ENCODE measurements at places on chromosomes 12 and 14.

GRCh38 chr14:96189281-96189711, 15.3 kb upstream of the BDKRB2 start:
- no peak for DNase-seq

- DNase-seq: no peak
Observed at GRCh38 chr12:104414581-104415341, 42.0 kb upstream of the CHST11 start.

DNA sequence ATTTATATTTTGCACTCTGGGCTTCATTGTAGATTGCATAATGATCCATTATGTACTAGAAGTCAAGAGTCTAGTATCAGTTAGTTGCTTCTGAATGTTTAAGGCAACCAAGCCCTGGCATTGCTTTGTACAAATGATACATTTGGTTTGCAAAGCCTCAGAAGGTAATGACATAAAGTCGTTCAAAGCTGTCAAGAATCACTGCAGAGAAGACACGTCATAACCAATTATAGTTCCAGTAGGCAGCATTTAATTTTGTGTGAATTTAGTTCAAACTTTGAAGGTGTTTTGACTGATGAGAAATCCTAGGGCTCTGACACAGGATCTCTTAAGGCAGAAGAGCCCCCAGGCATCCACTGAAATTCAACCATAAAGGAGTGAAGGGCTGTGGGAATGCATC, 163.0 kb upstream of the KRR1 start:
- no peak for DNase-seq

DNA sequence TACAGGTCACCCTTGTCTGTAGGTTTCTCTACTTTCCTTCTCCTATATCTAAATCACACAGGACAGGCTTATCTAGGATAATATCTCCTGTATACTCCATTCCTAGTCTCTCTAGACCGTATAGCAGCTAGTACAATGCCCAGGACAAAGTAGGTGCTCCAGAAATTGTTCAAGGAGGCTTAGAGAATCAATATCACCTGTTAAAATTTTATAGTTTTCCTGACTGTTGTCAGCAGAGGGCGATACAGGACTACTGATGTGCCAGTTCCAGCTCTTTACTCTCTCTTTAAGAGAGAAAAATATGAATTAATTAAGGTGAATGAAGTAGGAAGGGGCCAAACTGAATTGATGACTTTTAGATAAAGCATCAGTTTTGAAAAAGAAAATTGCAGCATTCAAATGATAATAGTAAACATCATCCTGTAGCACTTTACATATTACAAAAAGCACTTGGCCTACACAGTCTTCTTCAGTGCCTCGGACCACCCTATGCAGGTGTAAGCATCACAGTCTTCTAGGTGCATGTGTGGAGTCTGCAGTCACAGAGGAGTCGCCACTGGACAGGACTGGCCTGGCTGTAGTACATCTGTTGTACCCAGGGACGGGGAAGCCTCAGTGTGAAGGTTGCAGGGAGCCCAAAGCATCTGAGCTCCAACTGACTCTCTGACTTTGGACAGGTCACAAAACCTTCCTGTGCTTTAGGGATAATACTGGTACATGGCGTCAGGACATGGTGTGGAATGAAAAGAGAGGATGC, 61.9 kb upstream of the MAX start:
- no peak for DNase-seq

- no peak for DNase-seq
Observed at GRCh38 chr14:102138535-102138934, 1.2 kb upstream of the WDR20 start.

DNA sequence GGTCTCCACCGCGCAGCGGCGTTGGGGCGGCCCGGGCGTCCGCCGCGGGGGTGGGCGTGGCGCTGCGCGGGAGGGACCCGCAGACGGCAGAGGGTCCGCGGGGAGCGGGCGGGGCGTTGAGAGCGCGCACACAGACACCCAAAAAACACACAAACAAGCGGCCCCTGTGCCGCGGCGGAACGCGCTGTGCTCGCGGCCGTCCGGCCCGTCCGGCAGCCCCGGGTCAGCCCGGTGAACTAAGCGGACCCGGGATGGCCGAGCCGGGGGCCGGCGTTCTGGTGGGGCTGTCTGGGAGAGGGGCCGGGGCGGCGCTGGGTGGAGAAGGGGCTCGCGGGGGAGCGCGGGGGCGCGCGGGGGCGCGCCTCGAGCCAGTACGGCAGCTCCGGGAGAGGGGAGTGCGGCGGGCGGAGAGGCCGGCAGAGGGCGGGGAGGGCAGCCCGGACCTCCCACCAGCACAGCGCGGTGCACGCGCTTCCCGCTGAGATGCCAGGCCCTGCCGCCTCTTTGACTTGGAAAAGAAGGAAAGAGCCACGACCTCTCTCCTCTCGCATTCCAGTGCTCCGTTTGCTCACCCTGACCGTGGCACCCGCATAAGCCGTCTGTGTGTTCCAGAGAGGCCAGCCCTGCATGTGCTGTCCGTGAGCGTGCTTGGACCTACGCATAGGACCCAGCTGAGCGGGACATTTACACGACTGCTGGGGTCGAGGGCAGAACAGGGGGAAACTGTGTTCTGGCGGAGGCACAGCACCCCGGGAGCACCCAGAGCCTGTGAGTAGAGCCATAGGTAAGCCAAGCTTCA, 10.3 kb downstream of the SLC6A12 start:
- DNase-seq: no peak

DNA sequence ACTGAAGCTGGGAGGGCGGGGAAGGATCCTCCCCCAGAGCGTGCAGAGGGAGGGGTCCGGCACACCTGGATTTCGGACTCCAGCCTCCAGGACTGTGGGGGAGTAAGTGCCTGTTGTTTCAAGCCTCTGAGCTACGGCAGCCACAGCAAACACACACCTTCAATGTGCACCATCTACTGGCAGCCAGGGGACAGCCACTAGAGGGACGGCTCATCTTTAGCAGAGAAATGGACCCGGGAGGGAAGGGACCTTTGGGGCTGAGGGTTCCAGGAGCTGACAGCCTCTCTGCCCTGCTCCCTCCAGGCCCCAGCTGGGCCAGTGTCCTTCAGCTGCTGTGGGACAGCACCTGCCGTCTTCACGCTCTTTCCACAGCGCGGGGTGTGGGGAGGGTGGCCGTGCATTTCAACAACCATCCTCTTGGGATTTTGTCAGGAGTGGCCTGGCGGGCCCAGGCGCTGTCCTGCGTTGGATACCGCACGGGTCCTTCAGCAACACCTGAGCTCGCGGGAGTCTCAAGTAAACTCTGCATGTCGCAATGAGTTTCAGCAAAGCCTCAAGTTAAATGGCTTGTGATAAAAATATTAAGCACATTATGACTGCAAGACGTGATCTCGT, 209.2 kb upstream of the C14orf180 start:
- DNase-seq: no peak

DNA sequence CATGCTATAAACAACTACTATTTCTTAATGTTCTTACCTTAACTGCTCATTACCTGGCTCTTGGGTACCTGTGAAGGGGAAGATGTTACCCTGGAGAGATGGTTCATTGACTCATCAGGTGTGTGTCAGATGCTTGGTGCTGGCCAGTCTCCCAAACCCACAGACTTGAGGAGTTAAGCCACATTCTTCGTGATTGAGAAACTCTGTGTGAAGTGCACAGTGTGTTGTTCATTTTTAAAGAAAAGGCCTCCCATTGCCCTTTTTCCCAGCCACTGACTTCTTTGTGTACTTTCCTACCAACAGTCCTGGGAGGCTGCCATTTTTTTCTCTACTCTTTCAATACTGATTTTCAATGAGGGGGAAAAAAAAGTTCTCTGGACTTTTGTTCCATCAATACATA, 3.2 kb downstream of the MGST1 start:
- DNase-seq: no peak

Data from cardiac septum (tissue), 1 donor.